ENCODE measurements at places on chromosomes 4 and X.

DNA sequence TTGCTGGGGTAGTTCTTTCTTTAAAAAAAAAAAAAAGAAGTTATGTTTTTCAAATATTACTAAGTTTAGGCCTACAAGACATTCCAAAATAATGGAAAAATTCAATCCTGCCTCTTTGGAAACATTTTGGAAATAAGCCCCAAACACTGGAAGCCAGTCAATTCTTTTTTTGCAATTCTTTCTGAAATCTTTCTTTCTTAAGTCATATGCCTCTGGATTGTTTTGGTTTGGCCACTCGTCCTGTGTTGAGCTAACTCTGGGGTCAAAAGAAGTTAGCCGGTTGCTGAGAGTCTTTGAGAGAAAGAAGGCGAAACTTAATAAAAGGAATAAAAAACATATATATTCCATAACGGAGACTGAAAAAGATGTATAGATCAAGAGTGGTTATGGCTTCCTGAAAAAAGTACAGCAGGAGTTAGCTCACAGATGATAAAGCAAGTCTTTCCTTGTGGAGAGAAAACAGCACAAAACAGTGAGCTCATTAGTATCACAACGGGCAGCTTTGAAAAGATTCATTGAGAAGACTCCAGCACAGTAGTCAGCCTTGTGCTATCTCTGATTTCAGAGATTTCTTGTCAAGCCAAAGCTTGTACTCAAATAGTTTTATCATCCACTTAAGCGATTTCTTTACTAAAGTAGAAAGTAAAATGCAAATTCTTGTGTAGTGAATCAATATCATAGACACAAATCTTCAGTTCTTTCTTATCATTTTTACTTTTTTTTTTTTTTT, 64.8 kb downstream of the PLS3 start:
- no peak for DNase-seq

DNA sequence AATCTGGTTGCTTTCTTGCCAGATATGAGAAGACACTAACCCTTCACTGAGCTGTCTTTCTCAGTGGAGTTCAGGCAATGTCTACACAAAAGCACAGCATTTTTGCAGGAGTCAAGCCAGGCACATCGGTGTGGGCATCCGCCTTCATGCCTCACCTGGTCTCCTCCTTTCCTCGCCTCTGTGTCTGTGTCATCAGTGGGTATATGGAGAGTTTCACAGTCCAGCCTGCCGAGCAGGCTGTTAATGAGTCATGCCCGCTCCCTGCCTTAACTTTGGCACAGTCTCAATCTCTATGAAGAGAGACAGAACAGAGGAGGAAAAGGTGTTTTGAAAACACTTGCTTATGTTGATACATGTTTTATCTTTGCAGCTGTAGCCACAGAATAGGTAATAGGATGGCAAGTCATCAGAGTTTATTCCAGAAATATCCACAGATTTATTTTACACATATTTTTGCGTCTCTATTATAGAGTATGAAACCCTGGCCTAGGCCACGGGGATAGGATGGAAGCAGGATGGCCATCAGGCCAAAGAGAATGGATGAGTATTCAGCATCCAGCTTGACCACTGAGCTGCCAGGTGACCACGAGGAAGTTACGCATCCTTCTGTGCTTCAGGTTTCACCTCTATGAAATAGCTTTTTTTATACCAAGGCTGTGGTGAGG, 32.8 kb upstream of the MAML3 start:
- no peak for DNase-seq

DNA sequence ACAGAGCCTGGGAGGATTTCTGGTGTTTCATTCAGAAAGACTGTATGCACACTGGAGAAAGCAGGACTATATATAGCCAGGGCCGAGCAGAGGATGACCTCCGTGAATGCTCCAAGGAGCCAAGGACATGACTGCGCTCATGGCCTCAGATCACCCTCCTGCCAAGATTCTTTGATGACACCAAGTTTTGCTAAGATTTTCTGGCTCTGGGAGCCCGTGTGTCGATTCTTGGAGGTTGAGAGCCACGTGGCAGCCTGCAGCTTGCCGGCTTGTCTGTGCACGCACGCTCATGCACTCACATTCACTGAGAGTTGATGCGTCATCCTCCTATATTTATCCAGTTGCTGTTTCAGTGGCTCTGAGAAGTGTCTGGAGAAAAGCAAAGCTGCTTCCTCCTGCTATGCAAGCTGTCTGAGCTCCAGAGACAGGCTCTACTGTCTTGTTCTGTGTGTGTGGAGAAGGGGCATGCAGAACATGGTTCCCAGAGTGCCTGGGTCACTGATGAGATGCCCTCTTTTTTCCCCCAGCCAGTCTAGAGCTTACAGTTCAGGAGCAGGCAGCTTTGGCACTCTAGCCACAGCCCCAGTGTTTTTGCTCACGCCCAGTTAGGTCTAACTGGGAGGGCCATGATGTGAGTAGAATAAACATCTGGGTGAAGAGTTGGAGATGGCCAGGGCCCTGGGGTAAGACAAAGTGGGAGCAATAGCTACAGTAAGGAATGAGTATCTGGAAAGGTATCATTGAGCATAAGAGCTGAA, 64.9 kb upstream of the SCOC start:
- DNase-seq: no peak

DNA sequence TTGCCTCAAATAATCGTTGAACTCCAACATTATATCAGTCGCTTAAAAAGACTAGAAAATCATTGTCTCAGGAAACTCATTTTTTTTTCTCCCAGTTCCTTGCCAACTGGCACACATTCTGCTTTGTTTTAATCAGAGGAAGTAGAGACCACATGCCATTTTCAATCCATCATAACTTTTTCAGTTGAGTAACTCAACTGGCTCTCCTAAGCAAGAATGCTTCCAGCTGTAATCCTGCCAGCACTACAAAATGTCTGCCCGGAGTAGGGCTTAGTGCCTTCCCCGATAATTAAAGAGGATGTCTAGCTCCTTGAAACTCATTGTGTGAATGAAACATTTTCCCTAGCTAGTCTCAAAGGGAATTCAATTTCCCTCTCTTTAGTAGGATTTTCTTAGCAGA, 33.0 kb downstream of the FREM3 start:
- DNase-seq: no peak
